ENCODE measurements at places on chromosomes 1 and 21. TPM values are rescaled to one million over a fixed set of nuclear protein-coding genes. Genes with fewer than 3 reads are reported as not detected.

GRCh38 chr1:31671561-31672201 is 27.0 kb upstream of the PEF1 start:
- DNase-seq: no peak

DNA sequence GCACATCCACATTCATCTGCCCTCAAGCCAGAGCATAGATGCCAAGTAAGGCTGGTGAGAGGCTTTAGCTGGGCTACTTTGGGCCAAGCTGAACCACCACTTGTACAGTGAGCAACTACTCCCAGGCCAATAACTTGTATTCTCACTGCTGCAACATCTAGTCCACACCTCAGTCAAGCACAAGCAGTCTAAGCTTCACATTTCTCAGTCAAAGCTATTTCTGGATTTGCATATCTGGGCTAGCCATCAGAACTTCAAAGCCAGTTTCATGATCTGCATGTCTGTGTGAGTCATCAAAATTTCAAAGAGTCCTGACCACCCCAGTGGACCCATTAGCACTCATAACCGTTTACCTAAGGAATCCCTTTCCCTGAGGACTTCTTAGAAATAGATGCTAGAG is 77.7 kb upstream of the DIRAS3 start:
- DNase-seq: no peak

Gene KRTAP19-6
- not detected for total RNA-seq

Gene MAP1LC3C
- not detected for total RNA-seq

DNA sequence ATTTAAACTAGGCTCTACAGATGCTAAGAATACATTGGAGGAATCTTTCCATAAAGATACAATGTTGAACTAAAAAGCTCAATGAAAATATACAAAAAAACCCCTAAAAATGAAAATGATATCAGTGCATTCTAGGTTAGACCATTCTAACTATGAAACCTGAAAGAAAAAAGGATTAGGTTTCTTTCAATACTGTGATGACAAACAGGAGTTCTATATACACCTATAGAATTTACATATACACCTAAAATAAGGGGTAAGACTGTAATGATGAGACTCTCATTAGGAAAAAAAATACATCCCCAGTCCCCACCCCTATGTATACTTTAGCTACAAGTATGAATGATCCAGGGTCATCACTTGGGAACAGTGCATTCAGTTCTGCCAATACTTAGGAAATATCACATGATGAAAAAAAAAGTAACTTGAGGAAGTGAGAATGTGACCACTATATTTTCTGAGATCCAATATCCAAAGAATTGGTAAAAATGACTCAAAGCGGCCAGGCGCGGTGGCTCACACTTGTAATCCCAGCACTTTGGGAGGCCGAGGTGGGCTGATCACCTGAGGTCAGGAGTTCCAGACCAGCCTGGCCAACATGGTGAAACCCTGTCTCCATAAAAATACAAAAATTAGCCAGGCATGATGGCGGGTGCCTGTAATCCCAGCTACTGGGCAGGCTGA is 26.3 kb downstream of the SELENOF start:
- no peak for DNase-seq

DNA sequence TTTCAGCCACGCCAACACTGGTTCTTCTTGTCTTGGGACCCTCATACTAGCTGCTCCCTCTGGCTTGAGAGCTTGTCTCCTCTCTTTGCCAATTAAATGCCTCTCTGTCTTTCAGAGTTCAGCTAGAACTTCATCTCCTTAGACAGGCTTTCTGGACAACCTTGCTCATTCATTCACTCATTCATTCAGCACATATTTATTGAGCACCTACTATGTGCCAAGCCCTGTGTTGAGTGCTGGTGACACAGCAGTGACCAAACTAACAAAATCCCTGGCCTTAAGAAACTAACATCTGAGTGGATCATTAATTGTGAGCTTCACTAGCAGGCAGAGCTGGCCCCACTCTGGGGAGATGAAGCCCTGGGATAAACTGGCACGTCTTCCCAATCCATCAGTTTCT is 24.9 kb upstream of the CASZ1 start:
- no peak for DNase-seq

- DNase-seq: no peak
Measured at GRCh38 chr1:63914241-63914640, 140.4 kb downstream of the ROR1 start.

DNA sequence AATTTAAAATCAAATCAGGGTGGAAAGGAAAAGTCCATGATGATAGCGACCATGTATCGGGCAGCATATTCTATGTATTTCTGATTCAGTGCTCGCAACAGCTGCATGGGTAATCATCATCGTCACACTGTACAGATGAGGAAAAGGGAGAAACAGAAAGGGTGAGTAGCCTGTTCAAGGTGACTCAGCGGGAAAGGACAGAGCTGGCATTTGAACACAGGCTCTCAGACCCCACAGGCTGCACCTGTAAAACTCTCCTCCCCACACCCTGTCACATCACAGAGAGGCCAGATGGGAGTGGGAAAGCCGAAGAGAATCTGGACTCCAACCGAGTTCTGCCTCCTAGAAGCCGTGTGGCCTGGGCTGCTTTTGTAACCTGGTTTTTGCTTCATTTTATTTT is 14.0 kb downstream of the RUNX1 start:
- DNase-seq: no peak

DNA sequence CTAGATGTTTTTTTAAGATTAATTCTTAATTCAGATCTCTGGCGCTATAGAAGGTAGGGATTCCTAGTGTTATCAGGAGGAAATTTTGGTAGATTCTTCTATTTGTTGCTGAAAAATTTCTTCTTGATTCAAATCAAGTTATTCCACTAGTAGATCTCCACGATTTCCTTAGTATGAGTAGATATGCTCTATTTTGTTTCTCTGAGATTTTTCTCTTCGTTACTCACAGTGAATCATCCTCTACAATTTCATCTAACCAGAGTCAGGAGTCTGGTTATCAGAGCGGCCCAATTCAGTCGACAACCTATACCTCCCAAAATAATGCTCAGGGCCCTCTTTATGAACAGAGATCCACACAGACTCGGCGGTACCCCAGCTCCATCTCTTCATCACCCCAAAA is 18.8 kb upstream of the HAX1 start:
- DNase-seq: no peak

Gene RPE65
- not detected for total RNA-seq

DNA sequence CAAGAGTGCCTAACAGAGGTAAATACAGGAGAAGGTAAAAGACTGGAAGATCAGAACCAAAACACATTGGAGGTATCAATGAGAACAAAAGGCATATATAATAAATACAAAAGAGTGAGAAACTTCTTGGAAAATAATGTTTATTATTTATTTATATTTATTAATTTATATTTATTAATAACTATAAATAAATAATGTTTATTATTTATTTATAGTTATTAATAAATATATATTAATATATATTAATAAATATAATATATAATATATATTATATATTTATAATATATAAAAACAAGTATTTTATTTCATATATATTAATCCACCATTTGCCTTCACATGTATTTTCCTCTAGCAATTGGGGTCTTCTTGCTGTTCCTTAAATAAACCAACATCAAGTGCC is 391.9 kb downstream of the GPATCH2 start:
- DNase-seq: no peak

Gene LHX8
- not detected for total RNA-seq

Gene CHIT1
- total RNA-seq: 1.1 TPM

DNA sequence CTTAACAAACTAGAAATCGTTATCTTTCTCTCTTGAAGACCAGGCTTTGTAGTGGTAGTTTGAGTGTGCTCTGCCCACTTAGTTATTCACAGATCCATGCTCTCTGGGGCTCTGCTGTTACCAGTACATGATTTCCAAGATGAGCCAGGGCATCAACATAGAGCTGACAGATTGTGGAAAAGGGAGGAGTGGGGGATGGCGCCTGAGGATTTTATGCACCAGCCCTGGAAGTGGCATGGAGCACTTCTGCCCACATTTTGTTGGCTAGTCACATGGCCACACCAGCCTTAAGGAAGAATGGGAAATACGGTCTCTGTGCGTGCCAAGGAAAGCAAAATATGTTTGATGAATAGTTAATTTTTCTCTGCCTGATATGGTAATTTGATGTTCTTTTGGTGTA is 18.2 kb downstream of the TSNAX start:
- DNase-seq: no peak

DNA sequence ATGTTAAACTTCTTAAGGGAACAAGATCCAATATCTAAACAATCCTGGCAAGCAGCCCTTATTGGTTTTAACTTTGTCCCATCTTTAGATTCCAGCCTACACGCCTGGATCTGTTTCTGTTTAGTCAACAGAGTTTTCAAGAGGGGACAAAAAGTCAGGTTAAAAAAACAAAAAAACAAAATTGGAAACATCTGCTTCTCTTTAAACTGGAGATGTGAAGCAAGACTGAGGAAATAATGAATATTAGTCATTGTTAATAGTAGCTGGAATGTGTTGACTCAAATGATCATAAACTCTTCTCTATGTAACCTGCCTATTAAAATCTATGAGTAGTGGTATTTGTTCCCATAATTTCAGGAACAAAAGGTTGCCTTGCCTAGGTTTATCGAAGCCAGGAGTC is 55.0 kb downstream of the NID1 start:
- DNase-seq: no peak

GRCh38 chr1:235136111-235136510 is 7.5 kb upstream of the TOMM20 start:
- DNase-seq: no peak

GRCh38 chr1:47180603-47181094 is 9.2 kb downstream of the PDZK1IP1 start:
- no peak for DNase-seq

Gene TARBP1
- 40.2 TPM for total RNA-seq

Gene PRRX1
- total RNA-seq: not detected

- DNase-seq: no peak
Measured at GRCh38 chr1:147046189-147046862, 108.2 kb downstream of the NBPF12 start.

- no peak for DNase-seq
Measured at GRCh38 chr1:83546874-83547273, 452.1 kb downstream of the TTLL7 start.

Gene CLEC20A
- not detected for total RNA-seq

GRCh38 chr1:221204055-221204833 is 325.0 kb downstream of the HLX start:
- no peak for DNase-seq

DNA sequence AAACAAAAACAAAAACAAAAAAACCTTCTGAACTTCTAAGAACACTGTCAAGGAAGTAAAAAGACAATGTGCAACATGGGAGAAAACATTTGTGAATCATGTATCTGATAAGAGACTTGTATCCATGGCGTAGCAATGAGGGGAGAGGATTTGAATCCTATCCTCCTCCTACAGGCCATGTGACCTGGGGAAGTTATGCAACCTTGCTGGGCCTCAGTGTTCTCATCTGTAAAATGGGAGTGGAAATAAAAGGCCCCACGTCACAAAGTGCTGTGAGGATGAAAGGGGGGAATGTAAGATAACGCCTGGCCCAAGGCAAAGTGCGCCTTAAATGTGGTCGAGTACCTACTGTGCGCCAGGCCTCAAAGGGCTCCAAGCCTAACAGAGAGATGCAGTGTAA is 83.7 kb downstream of the DISP3 start:
- no peak for DNase-seq

GRCh38 chr1:68234094-68234493 is 1.8 kb upstream of the WLS start:
- DNase-seq: no peak

DNA sequence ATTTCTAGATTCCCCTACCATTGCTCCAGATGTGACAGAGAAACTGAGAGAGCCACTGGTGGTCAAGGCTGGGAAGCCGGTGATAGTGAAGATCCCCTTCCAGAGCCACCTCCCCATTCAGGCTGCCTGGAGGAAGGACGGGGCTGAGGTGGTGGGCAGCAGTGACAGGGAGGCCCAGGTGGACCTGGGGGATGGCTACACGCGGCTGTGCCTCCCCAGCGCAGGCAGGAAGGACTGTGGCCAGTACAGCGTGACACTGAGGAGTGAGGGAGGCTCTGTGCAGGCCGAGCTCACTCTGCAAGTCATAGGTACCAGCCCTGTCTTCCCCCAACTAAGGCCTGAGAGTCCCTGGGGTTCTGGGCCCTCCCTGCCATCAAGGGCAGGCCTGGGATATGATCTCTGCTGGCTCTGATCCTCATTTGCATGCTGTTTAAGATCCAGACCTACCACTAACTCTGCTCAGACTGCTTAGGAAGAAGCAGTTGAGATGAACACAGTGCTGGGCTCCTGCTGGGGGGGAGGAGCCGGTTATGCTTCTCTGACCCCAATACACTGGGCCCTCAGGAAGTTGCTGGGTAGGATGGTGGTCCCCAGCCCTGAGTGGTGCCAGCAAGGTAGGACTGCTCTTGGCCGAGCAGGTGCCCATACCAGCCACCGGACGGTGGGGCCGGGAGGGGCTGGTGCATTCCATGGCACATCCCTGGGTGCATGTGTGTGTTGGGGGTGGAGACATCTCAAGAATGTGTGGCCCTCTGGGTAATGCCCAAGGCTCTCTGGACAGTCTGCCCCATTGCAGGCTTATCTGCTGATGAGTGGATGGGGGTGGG is 25.1 kb downstream of the IGFN1 start:
- DNase-seq: peak; percentile 2

Gene FRRS1
- total RNA-seq: 0.32 TPM

- peak; percentile 90 for DNase-seq
Measured at GRCh38 chr1:45543581-45544417, 6.8 kb upstream of the AKR1A1 start.

DNA sequence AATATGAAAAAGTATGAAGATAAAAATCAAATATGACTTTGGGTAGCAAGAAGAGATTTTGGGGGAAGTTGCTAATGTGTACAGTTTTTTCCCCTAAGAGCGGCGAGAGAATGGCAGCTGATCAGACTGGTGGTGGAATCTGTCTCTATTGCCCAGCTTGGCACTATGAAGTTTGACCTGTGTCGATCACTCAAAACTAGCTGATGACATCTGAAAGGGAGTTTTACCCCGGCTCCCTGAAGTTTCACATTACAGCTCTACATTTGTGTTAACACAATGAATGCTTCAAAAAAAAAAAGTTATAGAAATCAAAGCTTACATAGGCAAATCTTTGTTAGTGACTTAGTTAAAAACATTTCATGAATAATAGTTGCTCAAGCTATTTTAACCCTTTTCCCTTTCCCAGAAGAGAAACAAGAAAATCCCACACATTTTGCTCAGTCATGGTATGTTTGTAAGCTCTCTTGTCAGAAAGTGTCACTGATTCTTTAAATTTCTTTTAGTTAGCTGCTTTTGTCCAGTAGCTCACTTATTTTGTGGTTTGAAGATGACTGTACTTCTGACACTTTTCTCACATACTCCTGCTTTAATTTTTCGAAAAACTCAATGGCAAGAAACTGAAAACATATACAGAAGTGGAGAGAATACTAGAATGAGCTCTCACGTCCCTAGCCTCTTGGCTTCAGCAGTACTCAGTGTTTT is 41.3 kb downstream of the DYRK1A start:
- no peak for DNase-seq
